ENCODE measurements at places on chromosomes 2 and 18.

DNA sequence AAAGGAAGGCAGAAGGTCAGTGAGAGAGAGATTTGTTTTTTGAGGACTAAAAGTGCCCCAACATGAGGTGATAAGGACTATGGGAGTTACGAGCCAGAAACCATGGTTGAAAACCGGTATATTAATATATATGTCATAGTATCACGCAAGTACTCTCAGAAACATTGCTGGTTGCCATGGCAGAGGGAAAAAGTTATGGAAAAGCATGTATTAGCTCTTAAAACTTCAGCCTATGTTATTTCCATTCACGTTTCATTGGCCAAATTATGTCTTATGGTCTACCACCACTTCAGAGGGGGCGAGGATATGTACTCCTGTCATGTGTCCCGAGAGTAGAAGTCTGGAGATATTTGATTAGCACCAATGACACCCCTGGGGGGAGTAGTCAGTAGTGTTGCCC, 125.9 kb downstream of the LTBP1 start:
- H3K4me1 ChIP-seq, result no peaks in the 10 kb centered on the region
- DNase-seq, result no peak
- H3K36me3 ChIP-seq, result no peaks in the 10 kb centered on the region
- H3K27ac ChIP-seq, result no peak overlapping the region

GRCh38 chr2:112048887-112049286, 6.2 kb upstream of the TMEM87B start:
- H3K4me1 ChIP-seq, result no peaks in the 10 kb centered on the region
- peaks cover 3% of the 10 kb centered on the region for H3K36me3 ChIP-seq
- no peak overlapping the region for H3K27ac ChIP-seq
- no peak for DNase-seq
- peaks cover 7% of the 10 kb centered on the region for H3K27me3 ChIP-seq

GRCh38 chr2:60531701-60532133, 21.7 kb downstream of the BCL11A start:
- H3K27me3 ChIP-seq, result no peaks in the 10 kb centered on the region
- peaks cover 74% of the 10 kb centered on the region for H3K36me3 ChIP-seq
- H3K4me3 ChIP-seq, result peak overlapping the region; percentile 78
- no peak for DNase-seq

GRCh38 chr18:3088449-3088848, 75.5 kb upstream of the LPIN2 start:
- H3K4me3 ChIP-seq, result no peak overlapping the region
- no peak overlapping the region for H3K27ac ChIP-seq
- DNase-seq, result no peak
- H3K36me3 ChIP-seq, result no peaks in the 10 kb centered on the region

GRCh38 chr18:59159986-59160385, 20.3 kb downstream of the SEC11C start:
- no peaks in the 10 kb centered on the region for H3K4me1 ChIP-seq
- H3K36me3 ChIP-seq, result peaks cover 42% of the 10 kb centered on the region
- DNase-seq, result no peak

DNA sequence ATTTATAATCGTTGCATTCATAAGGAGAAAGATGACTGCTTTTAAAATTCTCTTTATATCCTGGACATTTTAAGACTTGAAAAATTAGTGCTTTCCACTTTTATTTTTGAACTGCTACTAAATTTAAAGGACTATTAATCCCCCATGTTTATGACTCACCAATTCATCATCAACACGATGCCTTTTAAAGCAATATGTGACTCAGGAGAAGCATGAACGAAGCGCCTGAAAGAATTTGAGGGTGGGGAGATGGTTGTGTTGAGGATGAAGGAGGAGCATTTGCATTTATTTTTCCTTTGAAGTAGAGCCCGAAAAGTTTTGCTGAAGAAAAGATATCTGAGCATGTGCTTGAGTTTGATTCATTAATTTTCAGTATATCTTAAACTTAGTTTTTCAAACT, 192.2 kb upstream of the LRRTM1 start:
- no peaks in the 10 kb centered on the region for H3K36me3 ChIP-seq
- H3K4me1 ChIP-seq, result no peaks in the 10 kb centered on the region
- H3K4me3 ChIP-seq, result no peak overlapping the region
- H3K27me3 ChIP-seq, result no peaks in the 10 kb centered on the region
- no peak overlapping the region for H3K27ac ChIP-seq

GRCh38 chr2:2600366-2600765, 269.3 kb upstream of the MYT1L start:
- H3K4me3 ChIP-seq, result no peak overlapping the region
- no peak overlapping the region for H3K27ac ChIP-seq
- peaks cover 14% of the 10 kb centered on the region for H3K27me3 ChIP-seq
- no peaks in the 10 kb centered on the region for H3K4me1 ChIP-seq

GRCh38 chr2:233563663-233564430, 2.7 kb downstream of the USP40 start:
- DNase-seq, result no peak
- H3K4me1 ChIP-seq, result peaks cover 7% of the 10 kb centered on the region
- H3K27me3 ChIP-seq, result no peaks in the 10 kb centered on the region
- H3K27ac ChIP-seq, result no peak overlapping the region

- no peak for DNase-seq
- H3K4me3 ChIP-seq, result no peak overlapping the region
- no peak overlapping the region for H3K27ac ChIP-seq
- H3K36me3 ChIP-seq, result no peaks in the 10 kb centered on the region
These were observed 249.4 kb upstream of the UBE2E3 start for GRCh38 chr2:180730976-180731375.

GRCh38 chr2:164840458-164840929, 1.1 kb downstream of the COBLL1 start:
- H3K4me1 ChIP-seq, result peaks cover 23% of the 10 kb centered on the region
- H3K36me3 ChIP-seq, result peaks cover 3% of the 10 kb centered on the region
- DNase-seq, result peak; percentile 48
- H3K27ac ChIP-seq, result peak overlapping the region; percentile 94

GRCh38 chr2:367246-367645, 79.4 kb upstream of the ALKAL2 start:
- no peak overlapping the region for H3K4me3 ChIP-seq
- no peak for DNase-seq
- no peaks in the 10 kb centered on the region for H3K36me3 ChIP-seq

All from stimulated activated naive B cell treated with anti-CD40 and anti-IgM and Interleukin-4, amounts not matched to agents 10 μg/mL and 1 μg/mL and 100 μg/mL, for 72 hours (primary cell).